ENCODE measurements at places on chromosomes 6 and 20. TPM values are rescaled to one million over a fixed set of nuclear protein-coding genes. Genes with fewer than 3 reads are reported as not detected.
A peak's percentile ranks its signal among the peaks of the same experiment; 100 is the strongest.

The NRN1 gene
- total RNA-seq = 0.66 TPM

The BANF2 gene
- total RNA-seq = not detected

The DEF6 gene
- 12.8 TPM for total RNA-seq

The LINC00237 gene
- total RNA-seq = 0.78 TPM

The TRDN gene
- total RNA-seq = 56.4 TPM

The AGPAT4 gene
- total RNA-seq = 27.4 TPM

The PBOV1 gene
- not detected for total RNA-seq

The CCNC gene
- total RNA-seq = 82.2 TPM

The FAM83C gene
- not detected for total RNA-seq

The UTRN gene
- total RNA-seq = 125 TPM

The CCN5 gene
- total RNA-seq = 0.16 TPM

The EGFL8 gene
- 17.4 TPM for total RNA-seq

DNA sequence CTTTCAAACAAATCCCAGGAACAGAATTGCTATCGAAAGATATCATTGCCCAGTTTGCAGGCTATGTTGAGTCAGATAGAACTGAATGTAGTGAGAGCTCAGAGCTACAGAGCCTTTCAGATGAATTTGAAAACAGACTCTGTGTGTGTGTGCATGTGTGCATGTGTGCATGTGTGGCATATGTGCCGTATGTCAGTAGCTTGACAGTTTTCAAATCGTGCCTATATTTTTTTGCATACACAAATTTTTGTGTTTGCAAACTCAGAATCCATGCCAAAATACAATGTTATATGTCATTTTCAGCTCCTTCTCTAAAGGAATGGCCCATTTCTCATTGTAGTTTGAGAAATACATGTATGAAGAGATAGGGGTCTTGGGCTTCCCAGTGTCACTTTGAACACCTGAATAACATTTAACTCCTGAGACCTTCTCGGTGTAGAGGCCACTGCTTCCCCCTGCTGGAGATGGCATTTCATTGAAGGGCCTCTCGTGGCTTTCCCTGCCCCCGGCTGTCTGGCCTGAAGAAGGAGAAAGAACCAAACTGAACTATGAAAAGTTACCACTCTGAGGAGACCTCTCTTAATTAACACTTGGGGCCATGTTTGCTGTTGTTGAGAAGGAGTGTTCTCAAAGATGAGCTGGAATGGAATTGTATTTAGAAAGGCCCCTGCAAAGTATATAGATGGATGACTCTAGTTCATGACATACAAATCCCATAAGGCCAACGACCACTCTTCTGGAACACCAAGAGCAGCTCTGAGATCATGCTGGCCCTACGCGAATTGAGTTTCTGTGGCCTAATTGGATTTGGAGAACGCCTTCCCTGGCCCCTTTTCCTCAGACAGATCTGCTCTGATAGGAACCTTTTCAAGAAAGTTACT is 58.7 kb downstream of the VAPB start:
- no peak overlapping the region for H3K4me3 ChIP-seq
- H3K27ac ChIP-seq = peak overlapping the region; percentile 16
- DNase-seq = peak; percentile 70
- H3K4me1 ChIP-seq = peaks cover 27% of the 10 kb centered on the region
- peaks cover 13% of the 10 kb centered on the region for H3K36me3 ChIP-seq

GRCh38 chr20:4966826-4967751 is 34.2 kb downstream of the SLC23A2 start:
- H3K4me1 ChIP-seq = peaks cover 21% of the 10 kb centered on the region

GRCh38 chr20:7758406-7758805 is 181.9 kb downstream of the HAO1 start:
- H3K27ac ChIP-seq = no peak overlapping the region
- H3K4me1 ChIP-seq = no peaks in the 10 kb centered on the region
- no peak for DNase-seq
- no peaks in the 10 kb centered on the region for H3K36me3 ChIP-seq
- no peak overlapping the region for H3K4me3 ChIP-seq

DNA sequence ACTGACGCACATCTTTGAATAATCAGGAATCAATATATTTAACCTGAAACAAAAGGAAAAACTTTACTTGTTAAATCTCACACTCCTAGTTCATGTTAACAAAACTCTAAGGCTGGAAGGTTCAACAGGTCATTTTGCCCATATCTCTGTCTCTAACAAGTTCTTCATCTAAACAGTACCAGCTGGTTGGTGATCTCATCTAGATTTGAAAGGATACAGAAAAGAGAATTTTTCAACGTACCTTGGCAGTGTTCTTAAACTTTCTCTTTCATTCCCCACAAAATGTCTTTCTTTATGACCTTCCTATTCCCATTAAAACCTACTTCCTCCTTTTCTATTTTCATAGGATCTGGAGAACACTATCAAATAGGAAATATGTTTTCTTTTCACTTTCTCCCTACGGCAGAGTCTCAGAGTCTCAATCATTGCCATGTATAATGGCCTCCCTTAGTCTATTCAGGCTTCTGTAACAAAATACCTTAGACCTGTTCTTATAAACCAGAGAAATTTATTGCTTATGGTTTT is 111.3 kb downstream of the TBX18 start:
- H3K36me3 ChIP-seq = no peaks in the 10 kb centered on the region
- no peak overlapping the region for H3K4me3 ChIP-seq
- H3K27me3 ChIP-seq = no peaks in the 10 kb centered on the region
- no peak overlapping the region for H3K27ac ChIP-seq
- no peak for DNase-seq
- no peaks in the 10 kb centered on the region for H3K4me1 ChIP-seq

GRCh38 chr20:36155991-36156390 is 1.5 kb downstream of the EPB41L1 start:
- H3K4me3 ChIP-seq = no peak overlapping the region
- H3K27me3 ChIP-seq = peaks cover 21% of the 10 kb centered on the region
- no peak for DNase-seq
- H3K4me1 ChIP-seq = peaks cover 23% of the 10 kb centered on the region
- H3K36me3 ChIP-seq = no peaks in the 10 kb centered on the region

DNA sequence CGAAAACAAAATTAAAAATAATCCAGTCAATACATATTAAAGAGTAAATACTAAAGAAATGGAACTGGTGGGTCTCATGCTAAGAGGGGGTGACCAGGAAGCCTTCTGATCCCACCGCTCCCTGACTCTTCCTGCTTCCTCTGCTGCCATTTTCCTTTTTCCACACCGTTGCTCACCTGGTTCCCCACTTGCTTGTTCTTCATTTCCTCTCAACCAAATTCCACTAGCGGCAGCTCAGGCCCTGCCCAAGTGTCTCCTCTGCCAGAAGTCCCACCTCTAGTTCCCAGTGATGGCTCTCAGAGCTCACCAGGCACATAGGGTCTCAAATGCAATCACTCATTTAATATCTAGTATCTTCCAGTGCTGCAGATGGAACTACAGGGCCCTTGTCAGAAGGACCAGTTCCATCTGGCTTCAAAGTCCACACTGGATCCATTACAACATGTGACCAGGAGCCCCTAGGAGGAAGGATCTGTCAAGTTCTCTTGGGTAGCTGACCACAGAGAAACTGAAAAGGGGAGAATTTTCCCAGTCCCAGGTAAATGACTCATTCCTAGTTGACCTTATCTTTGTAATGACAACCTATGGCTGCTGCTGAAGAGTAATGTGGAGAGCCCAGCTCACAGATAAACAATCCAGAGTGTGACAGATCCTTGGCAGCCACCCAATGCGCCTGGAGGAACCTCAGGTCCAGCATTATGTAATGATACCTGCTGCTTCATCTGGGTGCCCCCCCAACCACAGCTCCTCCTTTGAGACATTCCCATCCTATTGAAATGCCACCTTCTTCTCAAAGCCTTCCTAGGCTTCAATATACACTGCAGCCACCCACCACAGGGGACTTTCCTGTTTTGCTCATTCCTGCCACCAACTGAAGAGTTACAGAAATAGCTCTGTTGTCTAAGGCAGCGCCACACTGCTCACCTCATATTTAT is 38.2 kb downstream of the ELMO2 start:
- peaks cover 10% of the 10 kb centered on the region for H3K4me1 ChIP-seq
- H3K27ac ChIP-seq = no peak overlapping the region
- no peak for DNase-seq
- peaks cover 60% of the 10 kb centered on the region for H3K36me3 ChIP-seq
- H3K27me3 ChIP-seq = no peaks in the 10 kb centered on the region

DNA sequence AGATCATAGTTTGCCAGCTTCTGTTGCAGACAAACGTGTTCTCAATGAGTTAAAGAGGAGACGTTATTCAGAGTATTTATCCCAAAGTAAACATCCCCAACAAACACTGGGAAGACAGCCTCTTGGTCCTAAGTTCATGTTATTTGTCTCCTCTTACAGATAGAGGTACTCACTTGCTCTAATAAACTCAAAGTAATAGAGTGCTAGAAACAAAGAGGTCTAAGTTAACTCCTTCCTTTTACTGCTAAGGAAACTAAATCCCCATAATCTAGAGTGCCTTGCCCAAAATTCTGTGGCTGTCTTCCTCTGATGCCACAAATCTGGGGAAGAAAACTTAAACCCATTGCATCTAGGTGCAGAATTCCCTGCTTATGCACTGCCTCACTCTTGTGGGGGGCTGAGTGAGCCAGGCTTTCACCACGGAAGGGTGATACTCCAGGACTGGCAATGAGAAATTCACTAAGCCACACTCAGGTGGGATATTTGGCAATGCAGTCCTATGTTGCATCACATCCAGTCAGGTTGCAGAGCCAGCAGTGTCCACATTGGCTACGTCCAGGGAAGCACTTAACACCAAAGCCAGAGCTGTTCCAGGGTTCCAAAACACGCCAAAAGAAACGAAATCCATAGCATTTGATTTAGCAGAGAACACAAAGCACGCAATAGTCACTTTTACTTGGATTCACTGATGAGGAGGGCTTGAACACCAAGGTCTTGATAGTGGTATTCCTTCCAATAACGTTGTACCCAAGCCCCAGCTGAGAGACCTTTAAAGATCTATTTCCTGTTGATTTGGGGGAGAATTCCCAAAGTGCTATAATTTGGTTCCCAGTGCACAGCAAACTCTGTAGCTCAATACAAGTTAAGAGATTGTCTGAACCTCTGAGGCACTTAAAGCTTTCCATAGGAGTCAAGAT is 81.0 kb upstream of the FOXQ1 start:
- H3K4me3 ChIP-seq = no peak overlapping the region
- H3K4me1 ChIP-seq = peaks cover 7% of the 10 kb centered on the region
- DNase-seq = no peak

DNA sequence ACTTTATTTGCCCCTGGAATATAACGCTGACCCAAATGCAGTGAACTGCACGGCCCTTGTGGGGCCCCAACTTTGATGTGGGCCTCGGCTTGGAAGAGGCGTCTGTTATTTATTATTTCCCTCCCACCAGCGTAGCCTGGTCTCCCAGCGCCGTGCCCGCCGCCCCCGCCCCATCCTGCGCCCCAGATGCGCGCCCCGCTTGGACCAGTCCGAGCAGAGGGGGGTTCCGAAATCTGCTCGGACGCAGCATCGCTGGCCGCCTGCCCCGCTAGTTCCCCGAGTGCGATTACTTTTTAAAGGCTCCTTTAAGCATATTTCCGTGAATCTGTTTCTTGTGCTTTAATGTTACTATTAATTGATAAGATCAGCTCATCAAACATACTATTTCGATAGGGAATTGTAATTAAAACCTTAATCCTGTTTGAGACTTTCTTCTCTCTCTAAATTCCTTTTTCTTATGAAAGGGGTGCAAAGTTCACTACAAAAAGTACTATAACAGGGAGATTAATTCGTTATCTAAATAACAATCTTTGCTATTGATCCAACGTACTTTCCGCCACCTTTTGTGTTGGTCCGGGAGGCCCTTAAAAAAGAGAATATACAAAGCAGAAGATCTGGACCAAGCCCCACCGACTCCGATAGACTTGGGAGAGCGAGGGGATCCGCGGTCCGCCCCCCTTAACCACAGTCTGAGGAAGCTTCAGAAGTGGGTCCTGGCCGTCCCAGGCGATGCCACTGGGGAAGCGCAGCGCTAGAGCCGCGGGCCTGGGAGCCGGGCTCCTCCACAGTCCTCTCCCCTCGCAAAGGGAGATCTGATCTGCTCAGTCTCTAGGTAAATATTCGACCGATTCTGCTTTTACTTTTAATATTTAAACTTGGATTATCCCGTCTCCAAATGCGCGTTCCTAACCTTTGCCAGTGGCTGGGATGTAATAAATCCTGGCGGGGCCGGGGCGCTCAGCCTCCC is 10.2 kb downstream of the POU3F2 start:
- no peak for DNase-seq
- peaks cover 54% of the 10 kb centered on the region for H3K4me1 ChIP-seq
- H3K36me3 ChIP-seq = no peaks in the 10 kb centered on the region
- peaks cover 100% of the 10 kb centered on the region for H3K27me3 ChIP-seq
- H3K27ac ChIP-seq = no peak overlapping the region

DNA sequence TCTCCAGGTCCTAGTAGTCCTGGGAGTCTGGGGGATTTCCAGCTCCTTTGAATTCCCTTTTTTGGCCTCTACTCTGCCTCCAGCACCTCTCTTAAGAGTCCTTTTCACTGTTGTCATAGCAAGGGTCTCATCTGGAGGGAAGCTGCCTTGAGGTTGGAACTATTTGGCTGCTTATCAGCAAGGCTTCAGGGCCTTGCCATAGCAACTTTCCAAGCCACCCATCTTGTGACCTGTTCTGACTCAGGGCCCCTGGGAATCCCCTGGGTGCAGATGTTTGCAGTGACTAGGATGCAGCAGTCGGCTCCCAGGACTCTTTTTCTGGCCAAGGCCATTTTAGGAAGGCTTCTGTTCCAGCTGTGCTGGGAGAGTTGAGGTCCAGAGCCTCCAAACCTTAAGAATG is 12.4 kb downstream of the PKIG start:
- no peak for DNase-seq
- no peak overlapping the region for H3K27ac ChIP-seq
- H3K4me3 ChIP-seq = no peak overlapping the region
- no peaks in the 10 kb centered on the region for H3K27me3 ChIP-seq
- H3K36me3 ChIP-seq = no peaks in the 10 kb centered on the region
- H3K4me1 ChIP-seq = peaks cover 37% of the 10 kb centered on the region

GRCh38 chr6:46719099-46719498 is 16.1 kb downstream of the PLA2G7 start:
- no peak overlapping the region for H3K27ac ChIP-seq
- H3K4me3 ChIP-seq = no peak overlapping the region
- H3K4me1 ChIP-seq = no peaks in the 10 kb centered on the region
- H3K27me3 ChIP-seq = no peaks in the 10 kb centered on the region

- peaks cover 16% of the 10 kb centered on the region for H3K27me3 ChIP-seq
- DNase-seq = no peak
- no peak overlapping the region for H3K27ac ChIP-seq
- H3K4me1 ChIP-seq = no peaks in the 10 kb centered on the region
- H3K4me3 ChIP-seq = no peak overlapping the region
These were observed 2.7 kb downstream of the HLA-DOB start for GRCh38 chr6:32814145-32814544.

GRCh38 chr6:33770124-33770832 is 18.7 kb downstream of the LEMD2 start:
- H3K4me1 ChIP-seq = peaks cover 32% of the 10 kb centered on the region
- peak overlapping the region; percentile 61 for H3K27ac ChIP-seq
- H3K4me3 ChIP-seq = no peak overlapping the region

Measured in WTC11 (cell line).